ENCODE measurements at places on chromosomes 16 and 17.

GRCh38 chr17:10843811-10844210, 5.9 kb upstream of the PIRT start:
- no peak for DNase-seq

GRCh38 chr17:16255481-16255921, 38.5 kb downstream of the PIGL start:
- no peak for DNase-seq

DNA sequence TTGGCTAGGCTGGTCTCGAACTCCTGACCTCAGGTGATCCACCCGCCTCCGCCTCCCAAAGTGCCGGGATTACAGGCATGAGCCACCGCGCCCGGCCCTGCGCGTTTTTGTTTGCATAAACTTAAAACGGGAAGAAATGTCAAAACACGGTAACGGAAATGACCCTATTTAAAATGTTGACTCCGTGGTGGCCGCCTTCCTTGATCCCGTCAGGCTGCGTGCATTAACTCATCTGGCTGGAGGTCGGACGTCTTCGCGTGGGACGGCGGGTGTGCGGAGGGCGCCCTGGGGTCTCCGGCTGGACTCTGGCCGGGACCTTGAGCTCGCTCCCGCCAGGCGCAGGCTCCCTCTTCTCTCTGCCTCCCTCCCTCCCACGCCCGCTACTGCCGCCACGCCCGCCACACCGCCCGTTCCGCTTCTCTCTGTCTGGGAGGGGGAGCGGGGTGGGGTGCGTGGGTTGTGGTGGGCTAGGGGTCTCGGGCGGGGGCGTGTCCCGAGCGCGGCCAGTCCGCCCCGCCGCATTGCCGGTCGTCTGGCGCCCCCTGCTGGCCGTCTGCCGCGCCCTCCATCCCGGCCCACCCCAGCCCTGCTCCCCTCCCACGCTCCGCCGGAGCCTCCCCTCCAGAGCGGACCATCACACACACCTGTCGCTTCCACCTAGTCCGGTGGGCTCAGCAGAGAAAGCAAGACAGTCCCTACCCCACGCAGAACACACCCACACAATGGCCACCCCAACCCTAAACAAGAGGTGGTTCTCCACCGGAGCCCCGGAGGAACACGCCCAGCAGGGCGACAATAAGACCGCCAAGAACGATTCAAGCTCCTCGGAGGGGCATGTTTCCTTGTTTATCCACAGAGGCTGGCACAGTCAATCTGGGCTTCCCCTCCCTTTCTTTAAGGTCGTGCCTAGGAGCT, 1.2 kb upstream of the CCDC42 start:
- DNase-seq = peak; percentile 74

GRCh38 chr17:300881-301280, 51.7 kb downstream of the RPH3AL start:
- DNase-seq = no peak

DNA sequence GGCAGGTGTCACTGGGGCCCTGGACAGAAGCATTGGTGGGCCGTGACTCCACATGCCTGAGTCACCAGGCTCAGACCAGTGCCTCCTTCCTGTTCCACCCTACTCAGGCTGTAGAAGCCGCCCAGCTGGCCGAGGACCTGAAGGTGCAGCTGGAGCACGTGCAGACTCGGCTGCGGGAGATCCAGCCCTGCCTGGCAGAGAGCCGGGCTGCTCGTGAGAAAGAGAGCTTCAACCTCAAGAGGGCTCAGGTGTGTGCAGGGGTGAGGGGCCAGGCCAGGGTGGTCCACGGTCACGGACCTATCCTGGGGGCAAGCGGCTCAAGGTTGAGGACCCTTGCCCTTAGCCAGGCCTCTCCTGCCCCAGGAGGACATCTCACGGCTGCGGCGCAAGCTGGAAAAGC, 9.6 kb downstream of the RNF40 start:
- DNase-seq = no peak

- no peak for DNase-seq
These were observed 69.3 kb upstream of the MED13 start for GRCh38 chr17:62134397-62134796.

GRCh38 chr16:54783226-54783625, 147.4 kb upstream of the IRX5 start:
- no peak for DNase-seq

DNA sequence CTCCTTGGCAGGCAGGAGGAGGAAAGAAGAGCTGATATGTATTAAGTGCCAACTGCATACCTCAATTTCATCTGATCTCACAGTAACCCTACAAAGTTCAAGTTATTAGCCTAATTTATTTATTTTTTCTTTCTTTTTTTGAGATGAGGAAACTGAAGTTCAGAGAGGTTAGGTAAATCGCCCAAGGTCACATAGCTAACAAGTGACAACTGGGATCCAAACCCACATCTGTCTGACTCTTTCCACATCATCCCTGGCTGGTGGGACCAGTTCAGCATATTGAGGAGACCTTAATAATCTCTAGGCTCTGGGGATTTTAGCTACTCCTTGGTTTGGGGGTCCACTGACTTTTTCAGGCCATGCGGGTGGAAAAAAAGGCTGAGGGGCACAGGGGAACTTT, 60.9 kb downstream of the CYB5B start:
- DNase-seq = no peak

GRCh38 chr17:75088465-75089417, 987 bp downstream of the SLC16A5 start:
- DNase-seq = no peak

- DNase-seq = no peak
These were observed 35.7 kb upstream of the DHRS7B start for GRCh38 chr17:21090902-21091618.

- no peak for DNase-seq
These were observed 11.2 kb downstream of the CORO6 start for GRCh38 chr17:29611351-29612093.

DNA sequence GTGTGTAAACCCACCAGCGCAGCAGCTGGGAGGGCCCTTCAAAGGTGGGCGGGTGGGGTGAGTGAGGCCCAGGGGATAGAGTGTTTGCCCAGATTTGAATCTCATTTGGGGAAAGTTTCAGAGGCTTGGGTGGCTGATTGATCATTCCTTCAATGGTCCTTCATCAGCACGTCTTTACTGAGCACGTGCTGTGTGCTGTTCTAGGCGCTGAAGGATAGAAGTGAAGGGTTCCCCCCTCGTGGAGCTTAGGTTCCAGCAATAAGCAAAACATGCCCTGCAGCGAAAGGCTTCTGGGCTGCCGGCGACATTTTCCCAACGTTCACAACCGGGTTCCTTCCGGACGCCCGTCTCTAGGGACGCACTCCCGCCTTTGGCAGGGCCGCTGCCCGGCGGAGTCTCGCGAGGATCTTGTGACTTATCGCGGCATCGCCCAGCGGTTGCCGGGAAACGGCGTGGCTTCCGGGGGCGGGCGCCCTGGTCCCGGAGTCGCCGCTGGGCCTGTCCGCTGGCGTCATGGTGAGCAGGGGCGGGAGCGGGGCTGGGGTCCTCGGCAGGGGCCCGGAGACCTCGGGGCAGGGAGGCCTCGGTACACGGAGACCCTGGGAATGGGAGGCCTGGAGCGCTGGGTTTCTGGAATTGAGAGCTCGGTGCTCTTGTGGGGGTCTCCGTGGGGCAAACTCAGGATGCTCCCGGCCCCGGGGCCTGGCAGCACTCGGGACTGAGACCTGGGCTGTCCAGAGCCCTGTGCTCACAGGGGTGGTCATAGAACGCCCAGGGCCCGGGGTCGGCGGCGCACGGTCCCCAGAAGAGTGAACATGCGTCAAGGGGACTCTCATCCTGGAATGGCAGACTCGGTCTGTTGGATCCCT, 3.2 kb upstream of the DBNDD1 start:
- peak; percentile 55 for DNase-seq

- DNase-seq = no peak
These were observed 27.2 kb downstream of the MAP2K4 start for GRCh38 chr17:12047681-12048376.

GRCh38 chr16:4077174-4077649, 39.0 kb downstream of the ADCY9 start:
- DNase-seq = no peak

- no peak for DNase-seq
These were observed 7.0 kb upstream of the MYH2 start for GRCh38 chr17:10556301-10557005.

DNA sequence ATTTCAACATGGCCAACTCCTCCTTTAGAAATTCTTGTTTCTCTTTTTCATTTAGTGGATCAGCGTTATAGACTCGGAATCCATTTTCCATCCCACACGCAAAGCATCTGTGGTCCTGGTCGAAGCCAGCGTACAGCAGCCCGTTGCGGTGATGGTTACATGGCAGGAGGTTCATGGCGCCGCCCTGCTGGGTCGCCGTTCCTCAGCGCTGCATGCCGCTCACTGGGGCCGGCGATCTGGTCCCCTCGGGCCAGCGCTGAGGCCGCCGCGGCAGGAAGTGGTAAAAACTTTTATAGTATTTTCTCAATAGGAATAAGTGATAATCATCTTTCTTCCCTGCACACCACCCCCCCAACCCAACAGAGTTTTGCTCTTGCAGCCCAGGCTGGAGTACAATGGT, 29.9 kb upstream of the RHOT1 start:
- no peak for DNase-seq

- DNase-seq = no peak
These were observed 158.5 kb downstream of the PPM1E start for GRCh38 chr17:58913971-58914769.

- DNase-seq = no peak
These were observed 7.7 kb downstream of the CEP295NL start for GRCh38 chr17:78895322-78895721.

DNA sequence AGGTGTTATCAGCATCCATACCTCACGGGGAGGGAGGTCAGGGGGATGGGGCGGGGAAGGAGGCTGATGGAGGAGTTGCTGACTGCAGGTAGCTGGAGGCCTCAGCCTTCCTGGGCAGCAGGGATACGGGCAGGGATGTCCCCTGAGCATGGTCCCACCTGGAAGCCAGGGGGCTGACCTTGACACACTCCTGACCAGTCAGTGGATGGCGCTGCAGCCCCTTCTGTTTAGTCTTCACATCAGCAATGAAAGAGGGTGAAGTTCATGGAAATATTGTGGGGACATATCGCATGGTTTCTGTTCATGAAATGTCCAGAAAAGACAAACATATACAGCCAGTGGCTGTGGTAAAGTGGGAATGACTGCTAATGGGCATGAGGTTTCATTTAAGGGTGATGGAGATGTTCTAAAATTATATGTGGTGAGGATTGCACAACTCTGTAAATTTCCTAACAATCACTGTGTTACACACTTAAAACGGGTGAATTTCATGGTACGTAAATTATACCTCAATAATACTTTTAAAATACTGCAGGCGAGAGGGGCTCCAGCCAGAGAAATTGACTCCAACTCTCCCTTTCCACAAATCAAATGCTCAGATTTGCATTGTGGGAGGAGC, 489.6 kb downstream of the CDH13 start:
- DNase-seq = no peak

GRCh38 chr16:2438121-2438520, 8.9 kb downstream of the CCNF start:
- DNase-seq = no peak

- DNase-seq = no peak
These were observed 912 bp downstream of the COQ7 start for GRCh38 chr16:19068237-19068815.

- DNase-seq = no peak
These were observed 1.8 kb downstream of the CD300C start for GRCh38 chr17:74543891-74544760.
